Motor neuron (in vitro differentiated cells): ENCODE measurements at places on chromosomes 3 and 15. TPM values are rescaled to one million over a fixed set of nuclear protein-coding genes. Genes with fewer than 3 reads are reported as not detected.

The GOLGA6B gene
- not detected in 2 replicates for total RNA-seq

The GABRG3 gene
- 1.1 TPM in 2 replicates for total RNA-seq

- ATAC-seq: no peak
Measured at GRCh38 chr3:49602877-49603411, 48.7 kb downstream of the BSN start.

The SLC51B gene
- total RNA-seq: 2.1 and 2.6 TPM in 2 replicates

GRCh38 chr3:31680072-31680870, 147.5 kb downstream of the STT3B start:
- no peak for ATAC-seq

The ETV5 gene
- total RNA-seq: 36.7 and 38.7 TPM in 2 replicates

The PLSCR4 gene
- total RNA-seq: 0.32 and 0.54 TPM in 2 replicates
